Glomerular endothelial cell (primary cell): ENCODE measurements at places on chromosomes 7 and 10.
A peak's percentile ranks its signal among the peaks of the same experiment; 100 is the strongest.

DNA sequence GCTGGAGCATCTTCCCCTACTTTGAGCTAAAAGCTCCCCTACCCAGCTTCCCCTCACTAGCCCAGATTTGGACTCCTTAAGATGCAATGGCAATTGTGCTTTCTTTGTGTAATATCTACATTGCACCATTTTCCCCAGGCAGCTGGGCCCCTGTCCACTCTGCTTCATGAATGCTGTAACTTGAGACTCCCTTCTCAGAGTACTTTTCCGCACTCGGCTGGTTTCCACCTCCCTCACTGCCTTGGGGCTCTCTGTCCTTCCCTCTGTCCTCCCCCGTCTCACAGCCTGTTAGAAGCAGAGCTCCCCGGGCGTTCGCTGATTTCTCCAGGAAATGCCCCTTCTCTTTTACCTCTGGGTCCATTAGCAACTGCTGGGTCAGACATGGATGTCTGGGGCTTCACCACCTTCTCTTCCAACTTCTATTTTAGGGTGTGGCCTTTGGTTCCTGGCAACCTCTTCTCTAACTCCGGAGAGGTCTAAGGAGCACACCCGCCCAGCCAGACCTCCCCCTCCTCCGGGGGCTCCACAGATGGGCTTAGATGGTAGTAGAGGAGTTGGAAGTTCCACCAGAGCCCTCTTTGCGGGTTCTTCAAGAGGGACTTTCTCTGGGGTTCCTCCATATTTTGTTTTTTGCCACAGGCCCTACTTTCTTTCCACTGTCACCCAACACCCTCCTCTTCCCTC is 2.9 kb upstream of the TMEM72 start:
- DNase-seq, result no peak

DNA sequence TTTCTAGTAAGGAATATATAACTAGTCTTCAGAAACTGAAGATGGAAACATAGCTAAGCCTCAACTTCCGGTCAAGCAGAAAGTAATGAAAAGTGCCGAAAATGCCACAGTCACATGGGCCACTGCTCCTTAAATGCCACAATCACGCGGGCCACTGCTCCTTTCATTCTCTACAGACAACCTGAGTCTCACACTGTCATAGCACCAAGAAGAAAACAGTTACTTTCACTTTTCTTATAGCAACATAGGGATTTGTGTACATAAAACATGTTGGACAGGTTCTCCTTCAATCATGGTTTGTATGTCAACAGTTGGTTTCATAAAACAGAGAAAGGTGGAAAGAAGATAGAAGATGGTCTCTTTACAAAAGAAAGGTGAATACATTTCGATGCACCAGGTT is 48.6 kb upstream of the NOBOX start:
- no peak for DNase-seq

GRCh38 chr10:97072851-97073665 is 112.7 kb downstream of the SLIT1 start:
- DNase-seq, result peak; percentile 34

DNA sequence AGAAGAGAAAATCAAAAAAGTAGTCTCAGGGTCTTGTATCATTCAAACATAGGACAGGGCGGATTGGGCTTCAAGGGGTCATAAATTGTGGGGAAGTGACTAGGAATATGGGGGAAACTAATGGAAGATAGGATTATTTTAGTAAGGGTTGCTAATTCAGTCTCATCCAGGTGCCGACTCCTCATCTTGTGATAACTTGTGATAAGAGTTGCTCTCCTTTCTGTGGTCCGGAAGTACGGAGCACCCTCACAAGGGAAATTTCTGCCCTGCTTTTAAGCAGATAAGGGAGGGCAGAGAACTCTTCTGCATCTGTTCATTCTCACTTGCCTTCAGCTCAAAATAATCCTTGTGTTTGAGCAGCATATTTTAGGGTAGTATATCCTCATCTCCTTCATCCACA is 436.4 kb upstream of the LRGUK start:
- DNase-seq, result no peak

- DNase-seq, result no peak
Observed at GRCh38 chr10:4730998-4731397, 95.0 kb upstream of the AKR1E2 start.

GRCh38 chr7:79471699-79472098 is 18.2 kb upstream of the MAGI2 start:
- no peak for DNase-seq

- no peak for DNase-seq
Observed at GRCh38 chr10:13693783-13694700, 107.3 kb downstream of the PRPF18 start.

- DNase-seq, result no peak
Observed at GRCh38 chr7:30937416-30937815, 25.8 kb downstream of the AQP1 start.

- no peak for DNase-seq
Observed at GRCh38 chr7:92778972-92779371, 57.4 kb downstream of the CDK6 start.

DNA sequence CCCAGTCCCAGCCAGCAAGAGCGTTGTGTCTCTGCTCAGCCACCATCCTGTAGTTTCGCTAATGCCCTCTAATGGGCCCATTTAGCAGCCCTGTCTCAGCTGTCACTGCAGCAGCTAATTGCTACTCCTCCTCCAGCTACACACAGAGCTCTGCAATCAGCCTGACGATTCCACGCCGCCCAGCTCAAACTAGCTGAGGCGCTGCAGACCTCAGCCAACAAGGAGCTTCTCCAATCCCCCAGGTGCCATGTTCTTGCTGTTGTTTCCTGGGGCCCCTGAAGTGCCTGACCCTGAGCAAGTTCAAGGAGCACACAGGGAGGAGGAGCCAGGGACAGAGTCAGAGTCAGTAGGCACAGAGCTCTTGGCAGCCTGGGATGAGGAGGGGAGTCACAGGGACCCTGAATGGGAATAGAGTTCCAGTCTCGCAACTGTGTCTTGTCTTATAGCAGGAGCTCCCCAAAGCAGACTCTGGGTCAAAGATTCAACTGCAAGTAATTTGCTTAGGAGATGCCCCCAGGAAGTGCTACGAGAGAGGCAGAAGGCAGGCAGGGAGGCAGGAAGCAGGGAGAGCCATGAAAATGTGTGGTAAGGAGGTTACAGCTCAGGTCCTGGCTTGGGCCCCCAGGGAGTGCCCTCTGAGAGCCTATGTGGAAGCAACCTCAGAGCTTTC is 135.8 kb upstream of the UNC5B start:
- DNase-seq, result no peak

DNA sequence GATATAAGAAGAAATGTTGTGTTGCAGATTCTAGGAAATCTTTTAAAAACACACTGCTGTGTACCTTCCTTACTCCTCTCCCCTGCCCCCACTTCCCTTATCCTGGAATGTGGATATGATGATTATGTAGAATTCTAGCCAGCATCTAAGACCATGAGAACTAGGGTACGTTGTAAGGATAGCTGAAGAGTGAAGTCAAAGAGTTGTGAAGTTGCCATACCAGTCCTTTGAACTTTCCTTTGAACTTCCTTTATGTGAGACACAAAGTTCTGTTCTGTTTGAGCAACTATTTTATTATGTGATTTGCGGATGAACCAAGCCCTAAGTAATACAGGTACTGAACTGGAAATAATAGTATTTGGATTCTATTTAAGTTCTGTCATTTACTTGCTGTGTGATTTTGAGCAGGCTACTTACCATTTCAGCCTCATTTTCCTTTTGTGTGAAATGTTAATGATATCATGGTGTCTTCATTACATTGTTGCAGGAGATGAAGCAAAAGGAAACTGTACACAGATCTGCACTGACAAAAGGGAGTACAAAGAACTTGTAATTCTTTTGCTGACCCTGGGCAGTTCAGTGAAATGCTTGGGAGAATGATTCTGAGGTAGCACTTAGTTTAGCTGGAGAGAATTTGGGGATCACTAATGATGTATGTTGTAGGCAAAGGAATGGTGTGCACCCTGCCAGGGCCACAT is 31.4 kb downstream of the RPA3 start:
- DNase-seq, result no peak
